ENCODE measurements at places on chromosomes 11 and 22. TPM values are rescaled to one million over a fixed set of nuclear protein-coding genes. Genes with fewer than 3 reads are reported as not detected.

DNA sequence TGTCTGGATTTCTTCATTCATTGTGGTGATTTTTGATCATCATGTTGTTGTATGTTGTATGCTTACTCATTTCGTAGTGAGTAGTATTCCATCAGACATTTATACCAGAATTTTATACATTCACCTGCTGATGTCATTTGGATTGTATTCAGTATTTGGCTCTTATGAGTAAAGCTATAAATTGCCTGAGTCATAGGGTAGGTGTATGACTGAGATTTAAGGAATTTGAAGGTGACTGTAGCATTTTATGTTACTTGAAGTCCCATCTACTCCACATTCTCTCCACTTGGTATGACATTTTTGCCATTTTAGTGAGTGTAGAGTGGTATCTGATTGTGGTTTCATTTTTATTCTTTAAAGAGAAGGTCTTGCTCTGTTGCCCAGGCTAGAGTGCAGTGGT, 548.2 kb downstream of the TBC1D22A start:
- DNase-seq: no peak

- no peak for DNase-seq
These were observed 9.4 kb downstream of the CCDC188 start for GRCh38 chr22:20141186-20142077.

- DNase-seq: no peak
These were observed 35.9 kb upstream of the GRAMD4 start for GRCh38 chr22:46584081-46584921.

The HEPN1 gene
- not detected for total RNA-seq

The PLCB3 gene
- 35.9 TPM for total RNA-seq

GRCh38 chr22:20619045-20619892, 111.9 kb downstream of the MED15 start:
- DNase-seq: no peak

DNA sequence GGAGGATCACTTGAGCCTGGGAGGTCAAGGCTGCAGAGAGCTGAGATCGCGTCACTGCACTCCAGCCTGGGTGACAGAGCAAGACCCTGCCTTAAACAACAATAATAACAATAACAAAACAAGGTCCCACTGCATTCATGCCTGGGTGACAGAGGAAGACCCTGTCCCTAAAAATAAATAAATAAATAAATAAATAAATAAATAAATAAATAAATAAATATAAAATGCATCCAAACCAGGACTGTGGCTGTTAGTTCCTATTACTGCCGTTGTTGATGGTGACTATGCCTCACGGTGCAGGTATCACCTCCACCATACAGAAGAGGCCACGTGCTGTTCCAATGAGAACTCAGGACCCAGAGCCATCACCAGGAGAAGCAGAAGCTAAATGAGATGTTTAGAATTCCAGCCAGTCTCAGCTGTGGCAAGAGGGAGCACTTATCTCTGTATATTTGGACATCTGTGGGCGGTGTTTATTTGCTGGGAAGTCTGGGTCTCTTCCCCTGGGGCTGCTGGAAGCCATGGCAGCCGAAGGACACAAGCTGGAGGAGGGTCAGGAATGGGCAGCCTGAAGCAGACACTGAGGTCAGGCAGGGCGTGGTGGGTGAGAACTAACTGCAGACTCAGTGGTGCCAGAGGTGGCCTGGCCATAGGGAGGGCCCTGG, 21.6 kb downstream of the C11orf86 start:
- DNase-seq: no peak

DNA sequence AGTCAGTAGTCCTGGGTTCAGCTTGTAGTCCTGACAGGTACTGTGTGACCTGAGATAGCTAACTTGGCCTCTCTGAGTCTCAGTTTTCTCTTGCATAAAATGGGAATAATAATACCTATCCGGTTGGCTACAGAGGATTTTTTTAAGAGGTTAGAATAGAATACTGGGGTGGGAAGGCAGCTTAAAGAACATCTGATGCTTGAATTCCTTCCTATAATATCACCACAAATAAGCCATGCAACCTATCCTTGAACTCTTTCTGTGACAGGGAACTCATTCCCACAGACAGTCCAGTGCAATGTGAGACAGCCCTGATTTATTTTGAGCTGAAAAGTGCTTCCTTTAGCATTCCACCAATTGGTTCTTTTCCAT, 110.1 kb downstream of the CCDC81 start:
- no peak for DNase-seq

The LMNTD2 gene
- 7.2 TPM for total RNA-seq

The CASP1 gene
- 10.1 TPM for total RNA-seq

The PRR33 gene
- total RNA-seq: not detected

The TENM4 gene
- not detected for total RNA-seq

- DNase-seq: no peak
These were observed 300.1 kb upstream of the NCAM1 start for GRCh38 chr11:112661146-112661545.

All from Calu3 (cell line).